ENCODE measurements at places on chromosomes 5 and 9.

GRCh38 chr9:89592213-89592815, 12.5 kb upstream of the GADD45G start:
- DNase-seq = peak; percentile 2

DNA sequence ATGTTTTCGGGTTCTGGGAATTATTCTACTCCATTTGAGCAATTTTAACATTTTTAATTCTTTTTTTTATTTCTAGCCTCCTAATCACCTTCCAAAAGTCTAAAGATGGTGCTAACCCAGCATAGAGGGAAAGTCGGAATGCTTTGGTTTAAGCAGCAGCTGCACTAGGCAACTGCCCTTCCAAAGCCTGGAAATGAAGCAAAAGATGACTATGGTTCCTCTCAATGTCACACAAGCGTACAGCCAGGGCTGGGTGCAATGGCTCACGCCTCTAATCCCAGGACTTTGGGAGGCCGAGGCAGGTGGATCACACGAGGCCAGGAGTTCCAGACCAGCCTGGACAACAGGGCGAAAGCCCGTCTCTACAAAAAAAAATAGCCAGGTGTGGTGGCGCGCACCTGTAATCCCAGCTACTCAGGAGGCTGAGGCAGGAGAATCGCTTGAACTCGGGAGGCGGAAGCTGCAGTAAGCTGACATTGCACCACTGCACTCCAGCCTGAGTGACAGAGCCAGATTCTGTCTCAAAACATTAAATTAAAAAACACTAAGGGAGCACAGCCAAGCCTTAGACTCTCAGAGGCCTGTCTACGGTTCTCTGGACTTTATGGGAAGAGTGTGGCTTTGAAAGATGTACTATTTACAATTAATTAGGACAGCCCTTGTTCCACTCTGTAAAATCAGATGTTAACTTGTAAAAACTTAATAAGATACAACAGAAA, 33.1 kb downstream of the ADAM19 start:
- no peak for DNase-seq

DNA sequence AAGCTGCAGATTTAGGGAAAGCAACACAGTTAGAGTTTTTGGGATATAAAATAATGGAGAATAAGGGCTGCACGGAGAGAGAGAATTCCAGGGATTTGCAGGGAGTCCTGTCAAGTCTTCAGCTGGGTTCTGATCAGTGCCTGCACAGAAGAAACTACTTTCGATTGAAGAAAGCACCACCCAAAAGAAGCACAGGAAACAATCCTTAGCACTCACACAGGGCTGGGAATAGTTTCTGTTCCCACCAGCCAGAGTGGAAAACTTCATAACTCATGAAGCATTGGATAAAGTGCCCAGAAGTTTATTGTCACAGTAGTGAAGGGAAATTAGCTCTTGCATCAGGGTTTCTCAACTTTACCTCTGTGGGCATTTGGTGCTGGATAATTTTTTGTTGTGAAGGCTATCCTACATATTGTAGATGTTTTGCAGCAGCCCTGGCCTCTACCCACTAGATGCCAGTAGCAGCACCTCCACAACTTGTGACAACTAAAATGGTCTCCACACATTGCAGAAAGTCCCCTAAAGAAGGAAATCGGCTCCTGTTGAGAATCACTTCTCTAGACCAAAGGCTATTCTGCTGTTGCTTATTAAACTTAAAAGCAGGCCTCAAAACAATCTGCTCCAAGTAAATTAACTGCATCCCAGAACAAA, 71.0 kb upstream of the FAM120A start:
- no peak for DNase-seq

- no peak for DNase-seq
These were observed 22.0 kb upstream of the RXRA start for GRCh38 chr9:134304261-134304660.

DNA sequence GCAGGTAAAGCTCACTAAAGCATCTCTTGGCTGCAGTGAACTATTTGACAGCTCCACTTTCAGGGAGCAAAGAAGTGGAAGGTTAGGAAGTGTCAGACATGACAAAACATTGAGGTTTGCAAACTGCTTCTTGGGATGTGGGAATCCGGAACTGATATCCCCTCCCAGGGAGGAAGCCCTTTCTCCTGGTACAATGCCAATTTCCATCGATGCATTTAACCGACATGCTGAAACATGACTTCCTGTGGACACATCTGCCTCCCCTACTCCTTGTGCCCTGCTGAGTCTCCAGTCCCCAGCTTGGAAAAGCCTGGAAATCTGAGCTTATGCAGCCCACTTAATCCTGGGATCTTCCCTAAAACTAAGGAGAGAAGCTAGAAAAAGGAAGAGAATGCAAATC, 323.1 kb upstream of the DAP start:
- no peak for DNase-seq

DNA sequence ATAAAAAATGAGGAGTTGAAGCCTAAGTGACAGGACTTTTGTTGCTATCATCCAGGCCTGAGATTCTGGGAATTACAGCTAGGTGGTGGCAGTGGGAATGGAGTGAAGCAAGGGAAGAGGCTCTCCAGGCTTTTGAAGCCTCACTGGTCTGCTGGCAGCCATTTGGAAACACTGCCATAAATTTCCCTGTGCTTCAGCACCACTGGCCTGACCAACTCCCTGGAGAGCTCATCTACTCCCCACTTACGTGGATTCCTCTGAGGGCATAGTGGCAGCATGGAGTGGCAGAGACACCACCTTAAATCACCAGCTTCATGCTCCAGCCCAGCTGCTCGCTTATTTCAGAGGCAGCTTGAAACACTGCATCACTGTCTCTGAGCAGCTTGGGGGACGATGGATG, 518.2 kb downstream of the TLR4 start:
- no peak for DNase-seq

DNA sequence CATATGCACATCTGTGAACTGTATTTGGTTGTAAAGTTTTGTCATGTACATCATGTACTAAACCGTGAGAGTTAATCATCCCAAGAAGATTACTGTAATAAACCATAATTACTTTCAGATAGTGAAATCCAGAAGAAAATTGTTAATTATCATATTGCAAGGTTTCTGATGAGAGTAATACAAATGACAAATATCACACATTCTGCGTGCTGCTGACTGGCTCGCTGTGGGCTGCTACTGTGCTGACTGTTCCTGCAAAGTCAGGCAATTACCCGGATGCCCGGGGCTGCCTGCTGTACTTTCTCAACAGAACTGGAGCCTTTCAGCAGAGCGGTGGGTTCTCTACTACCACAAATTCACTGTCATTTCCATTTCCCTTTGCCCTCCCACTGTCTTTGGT, 68.3 kb downstream of the SMARCA2 start:
- no peak for DNase-seq

GRCh38 chr9:129184596-129185122, 6.6 kb upstream of the IER5L start:
- DNase-seq = no peak

DNA sequence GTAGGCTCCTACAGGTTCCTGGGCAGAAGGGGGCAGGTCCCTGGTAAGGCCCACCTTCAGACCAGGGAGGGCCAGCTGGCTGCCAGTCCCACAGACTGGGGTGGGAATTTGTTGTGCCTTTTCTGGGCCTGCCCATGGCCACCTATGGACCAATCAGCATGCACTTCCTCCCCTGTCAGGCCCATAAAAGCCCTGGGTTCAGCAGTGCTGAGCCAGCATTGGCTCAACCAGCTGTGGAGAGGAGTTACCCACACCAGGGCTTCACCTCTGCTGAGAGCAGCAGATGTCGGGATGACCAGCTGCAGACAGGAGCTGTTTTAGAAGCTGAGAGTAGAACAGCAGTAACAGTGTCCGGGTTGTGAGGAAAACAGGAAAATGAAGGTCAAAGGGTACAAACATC, 373.4 kb upstream of the ACO1 start:
- DNase-seq = no peak

GRCh38 chr9:17480966-17481365, 97.9 kb upstream of the SH3GL2 start:
- no peak for DNase-seq

- peak; percentile 66 for DNase-seq
These were observed 1.6 kb downstream of the FSTL4 start for GRCh38 chr5:133610489-133611356.

GRCh38 chr5:32505756-32506155, 61.2 kb upstream of the ZFR start:
- no peak for DNase-seq

GRCh38 chr5:73418244-73418691, 30.3 kb downstream of the FOXD1 start:
- DNase-seq = peak; percentile 26

GRCh38 chr9:29555502-29555901, 1982.2 kb upstream of the C9orf72 start:
- no peak for DNase-seq

- no peak for DNase-seq
These were observed 409.3 kb upstream of the SLC24A2 start for GRCh38 chr9:20197976-20198685.

- DNase-seq = no peak
These were observed 693.2 kb upstream of the CHD1 start for GRCh38 chr5:99621772-99622681.

DNA sequence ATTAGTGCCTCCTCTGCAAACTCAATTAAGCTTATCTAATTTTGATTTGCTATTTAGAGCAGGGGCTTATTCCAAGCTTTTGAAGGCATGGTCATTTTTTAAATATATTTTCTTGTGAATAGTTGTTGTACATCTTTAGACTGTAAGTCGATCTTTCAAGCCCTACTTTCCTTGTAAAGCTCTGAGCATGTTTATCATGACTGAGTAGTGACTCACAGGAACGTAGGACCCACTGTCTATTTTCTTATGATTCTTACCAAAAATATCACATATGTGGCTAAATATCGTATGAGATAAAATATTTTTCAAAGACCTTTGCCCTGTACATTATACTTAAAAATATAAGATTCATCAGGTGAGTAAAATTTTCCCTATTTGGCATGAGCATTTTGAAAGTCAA, 440.4 kb upstream of the GRIN3A start:
- no peak for DNase-seq

GRCh38 chr5:125310749-125311148, 564.3 kb upstream of the ZNF608 start:
- DNase-seq = no peak

DNA sequence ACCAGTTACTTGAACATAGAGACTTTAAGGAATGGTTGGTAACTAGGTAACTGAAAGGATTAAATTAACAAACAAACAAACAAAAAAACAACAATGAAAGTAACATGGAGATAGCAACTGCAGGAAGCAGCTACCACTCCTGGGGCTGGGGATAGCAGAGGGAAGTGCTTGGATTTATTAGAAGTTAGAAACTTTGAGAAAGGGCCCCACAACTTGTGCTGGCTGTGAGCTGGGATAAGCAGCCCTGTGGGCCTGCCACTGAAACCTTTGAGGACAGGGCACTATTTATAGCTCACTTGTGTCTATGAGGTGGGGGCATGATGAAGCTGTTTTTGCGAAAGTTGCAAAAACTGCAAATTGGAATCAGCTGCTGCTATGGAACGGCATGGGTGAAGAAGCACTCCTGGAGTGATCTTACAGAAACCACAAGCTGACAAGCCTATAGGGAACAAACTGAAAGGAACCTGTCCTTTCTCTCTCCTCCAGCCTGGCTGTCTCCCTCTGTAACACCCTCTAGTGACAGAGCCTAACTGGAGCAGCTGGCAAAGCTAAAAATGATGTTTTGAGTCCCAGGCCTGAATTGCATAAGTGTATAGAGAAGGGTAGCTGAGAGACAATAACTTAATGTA, 91.4 kb upstream of the RANBP6 start:
- DNase-seq = no peak

DNA sequence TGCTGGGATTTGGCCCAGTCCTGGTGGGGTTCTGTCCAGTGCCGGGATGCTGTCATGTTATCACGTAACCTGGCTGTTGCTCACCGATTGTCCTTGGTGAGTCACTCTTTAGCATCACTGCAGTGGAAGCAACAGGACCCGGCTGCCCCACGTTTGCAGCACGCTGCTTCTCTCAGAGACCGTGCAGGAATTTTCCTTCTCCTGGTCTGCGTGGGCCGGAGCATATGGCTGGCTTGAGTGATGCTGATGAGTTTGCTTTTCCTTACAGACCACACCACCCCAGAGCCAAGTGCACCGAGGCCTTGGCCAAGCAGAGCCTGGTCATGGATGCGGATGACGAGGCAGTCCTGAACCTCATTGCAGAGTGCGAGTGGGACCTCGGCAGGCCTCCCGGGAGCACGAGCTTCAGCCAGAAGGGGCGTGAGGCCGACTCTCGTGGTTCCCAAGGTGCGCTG, 21.4 kb downstream of the CEP72 start:
- DNase-seq = no peak

DNA sequence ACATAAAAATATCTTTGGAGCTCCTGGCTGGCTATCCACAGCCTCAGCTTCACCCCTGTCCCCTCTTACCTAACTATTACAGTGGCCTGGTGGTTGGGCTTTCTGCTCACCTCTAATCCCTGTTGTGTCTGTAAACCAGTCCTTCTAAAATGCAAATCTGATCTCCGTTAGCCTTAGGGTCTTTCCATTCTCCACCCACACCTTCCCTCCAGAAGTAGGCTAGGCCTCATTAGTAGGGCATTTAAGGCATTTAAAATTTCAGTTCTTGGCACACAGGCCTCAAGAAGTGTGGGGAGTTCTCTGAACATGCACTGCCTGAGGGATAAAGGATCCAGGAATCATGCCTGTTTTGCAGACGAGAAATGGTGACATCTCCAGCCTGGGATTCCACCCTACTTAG, 26.4 kb upstream of the STC2 start:
- DNase-seq = no peak

DNA sequence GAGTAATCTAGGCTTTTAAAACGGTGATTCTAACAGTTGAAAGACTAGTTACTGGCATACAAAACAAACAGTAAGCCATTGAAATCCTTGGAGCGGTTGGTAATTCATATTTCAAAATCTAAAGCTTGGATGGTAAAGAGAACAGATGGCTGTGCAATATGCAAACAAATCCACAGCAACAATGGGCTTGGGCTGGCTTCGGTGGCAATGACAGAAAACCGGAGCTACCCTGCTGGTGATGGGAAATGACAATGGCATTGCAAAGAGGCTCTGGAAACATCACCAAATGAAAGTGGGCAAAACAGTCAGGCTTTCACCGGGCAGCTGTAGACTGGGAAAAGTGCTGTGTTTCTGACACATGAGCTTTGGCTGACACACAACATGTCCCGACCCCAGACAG, 42.2 kb downstream of the MED27 start:
- no peak for DNase-seq

- no peak for DNase-seq
These were observed 209.9 kb downstream of the ASTN2 start for GRCh38 chr9:117204971-117205370.

DNA sequence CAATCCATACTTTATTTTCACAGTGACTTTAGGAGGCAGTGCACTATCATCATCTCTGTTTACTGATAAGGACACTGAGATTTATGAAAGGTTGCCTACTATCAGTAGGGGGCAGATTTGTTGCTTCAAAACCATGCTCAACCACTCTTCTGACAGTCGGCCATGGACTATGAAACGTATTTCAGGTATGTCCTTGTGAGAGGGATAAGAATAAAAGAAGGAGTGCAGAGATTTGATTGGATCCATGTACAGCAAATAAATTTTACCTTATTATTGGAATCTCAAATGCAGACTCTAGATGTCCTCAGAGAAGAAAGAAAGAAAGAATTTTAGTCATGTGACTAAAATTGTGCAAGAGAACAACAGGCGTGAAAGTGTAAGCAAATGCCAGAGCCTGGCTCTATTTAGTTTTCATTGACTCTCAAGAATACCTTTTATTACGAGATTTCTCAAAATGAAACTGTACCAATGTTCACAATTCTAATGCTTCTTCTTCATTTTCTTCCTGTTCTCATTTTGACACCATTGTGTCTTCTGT, 296.6 kb upstream of the RASA1 start:
- no peak for DNase-seq

- DNase-seq = no peak
These were observed 52.2 kb downstream of the DROSHA start for GRCh38 chr5:31479706-31480105.

- no peak for DNase-seq
These were observed 44.0 kb downstream of the RNF130 start for GRCh38 chr5:180027459-180028089.
